ENCODE measurements at places on chromosomes 2 and 18. TPM values are rescaled to one million over a fixed set of nuclear protein-coding genes. Genes with fewer than 3 reads are reported as not detected.

- no peak for DNase-seq
Measured at GRCh38 chr2:143499061-143499460, 369.8 kb downstream of the ARHGAP15 start.

Gene SPDYA
- total RNA-seq: 1.4 TPM

DNA sequence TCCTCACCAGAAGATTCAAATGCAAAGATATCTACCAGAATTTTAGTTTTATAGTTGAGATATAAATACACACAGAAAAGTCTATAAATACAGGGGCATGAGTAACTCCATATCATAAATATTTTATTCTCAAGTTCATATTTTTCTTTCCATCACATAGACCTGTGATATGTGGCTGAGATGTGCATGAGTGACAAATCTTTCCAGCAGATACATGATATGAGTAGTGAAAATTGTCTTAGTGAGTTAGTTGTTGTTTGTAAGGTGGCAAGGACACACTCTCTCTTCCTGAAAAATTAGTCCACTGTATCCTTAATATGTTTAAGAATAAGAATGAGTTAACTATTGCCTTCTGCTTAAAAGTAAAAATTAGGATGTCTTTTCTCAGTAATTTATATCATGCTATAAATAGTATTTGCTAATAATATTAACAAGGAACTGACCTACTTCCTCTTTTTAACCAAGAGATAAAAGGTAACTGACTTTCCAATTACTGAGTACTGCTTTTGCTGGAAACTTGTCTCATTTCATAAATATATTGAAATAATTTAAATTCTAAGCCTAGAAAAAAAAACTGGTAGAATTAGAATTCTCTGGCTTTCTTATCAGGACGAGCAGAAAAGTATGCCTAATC is 85.2 kb upstream of the SESTD1 start:
- DNase-seq: no peak

GRCh38 chr2:20429528-20429927 is 17.3 kb upstream of the RHOB start:
- peak; percentile 55 for DNase-seq

Data from transverse colon (tissue), 4 donors.